ENCODE measurements at places on chromosomes 7 and 10.

DNA sequence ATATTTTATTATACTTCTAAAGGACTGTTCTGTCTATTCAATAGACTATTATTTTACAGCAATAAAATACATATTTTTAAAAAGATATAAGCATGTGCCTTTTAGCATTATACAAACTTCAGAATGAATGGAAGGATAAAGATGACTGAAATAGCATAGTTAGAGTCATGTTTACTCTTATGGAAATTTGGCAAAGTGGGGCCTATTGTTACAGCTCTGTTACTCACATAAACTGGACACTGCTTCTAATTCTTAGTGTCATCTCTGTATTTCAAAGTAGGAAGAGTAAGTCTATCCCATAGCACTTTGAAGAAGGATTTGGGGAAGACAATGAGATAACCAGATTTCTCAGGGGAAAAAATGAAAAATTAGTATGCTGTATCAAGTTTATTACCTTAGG is 168.2 kb downstream of the SKAP2 start:
- DNase-seq: no peak

DNA sequence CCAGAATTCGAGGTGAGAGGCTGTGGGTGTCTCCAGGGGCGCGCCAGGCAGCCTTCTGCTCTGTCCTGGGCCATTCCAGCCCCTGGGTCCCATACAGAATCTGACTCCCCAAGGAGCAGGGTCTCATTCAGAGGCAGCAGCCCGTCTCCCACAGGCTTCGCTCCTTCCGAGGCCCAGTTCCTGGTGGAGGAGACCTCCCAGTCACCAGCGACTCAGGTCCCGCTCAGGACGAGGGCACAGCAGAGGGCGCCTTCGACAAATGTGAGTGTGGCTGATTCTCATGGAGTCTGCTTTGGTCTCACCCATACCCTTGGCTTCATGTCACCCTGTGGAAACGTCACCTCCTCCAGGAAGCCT is 81.8 kb upstream of the GPR26 start:
- DNase-seq: no peak

GRCh38 chr10:113060201-113061053 is 110.4 kb downstream of the TCF7L2 start:
- DNase-seq: no peak

DNA sequence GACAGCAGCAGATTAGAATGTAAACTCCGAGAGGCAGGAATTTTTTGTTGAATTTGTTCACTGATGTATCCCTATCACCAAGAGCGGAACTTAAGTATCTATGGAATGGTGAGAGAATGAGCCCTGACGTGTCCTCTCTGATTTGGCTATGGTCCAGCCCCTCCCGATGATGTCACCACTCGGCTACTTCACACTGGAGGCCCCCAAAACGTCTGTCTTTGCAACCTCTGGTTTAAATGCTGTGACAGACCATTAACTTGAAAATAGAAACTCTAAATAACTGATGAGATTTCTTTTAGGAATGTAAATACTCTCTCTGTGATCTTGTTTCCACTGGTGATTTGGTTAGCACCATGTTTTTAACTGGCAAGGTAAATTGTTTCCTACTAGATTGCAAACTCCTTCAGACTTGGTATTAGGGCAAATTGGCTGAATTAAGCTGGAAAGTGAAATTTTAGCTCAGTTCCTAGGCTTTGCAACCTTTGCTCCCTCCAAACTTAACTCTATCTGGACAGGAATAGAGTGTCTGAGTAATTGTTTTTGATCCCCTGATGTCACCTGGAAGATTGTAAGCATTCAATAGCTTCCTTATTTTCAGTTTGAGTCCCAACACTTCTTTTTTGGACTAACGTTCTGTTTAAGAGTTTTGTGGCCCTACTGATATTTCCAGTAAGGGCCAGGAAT is 19.1 kb downstream of the SLC16A12 start:
- no peak for DNase-seq

DNA sequence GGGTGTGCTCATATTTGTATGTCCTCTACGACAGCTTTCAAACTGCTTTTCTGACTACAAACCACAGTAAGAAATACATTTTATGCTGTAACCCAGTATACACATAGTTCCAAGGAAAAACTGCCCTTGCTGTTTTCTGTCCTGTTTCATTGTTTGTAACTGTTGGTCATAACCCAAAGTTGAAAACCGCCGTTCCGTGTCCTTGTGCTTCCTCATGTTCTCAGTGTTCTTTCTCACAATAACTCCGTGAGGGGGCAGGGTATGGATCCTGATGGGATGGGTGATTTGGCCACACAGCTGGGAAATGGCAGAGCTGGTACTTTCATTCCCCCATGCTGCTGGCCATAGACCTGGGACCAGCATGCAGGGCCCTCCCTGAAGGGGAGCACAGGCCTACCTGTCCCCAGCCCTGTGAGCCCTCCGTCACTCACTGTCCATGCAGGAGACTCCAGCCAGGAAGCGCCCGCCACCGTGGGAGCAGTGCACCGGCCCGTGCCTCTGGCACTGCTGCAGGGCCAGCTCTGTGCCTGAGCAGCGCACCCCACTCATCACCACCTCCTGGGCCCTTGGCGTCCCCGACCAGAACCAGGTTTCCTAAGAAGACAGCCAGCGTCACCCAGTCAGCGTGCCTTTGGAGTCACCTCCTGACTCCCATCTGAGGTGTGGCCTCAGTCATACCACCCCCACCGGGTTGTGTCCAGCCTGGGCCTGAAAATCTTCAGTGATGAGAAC is 12.7 kb downstream of the LOXL4 start:
- no peak for DNase-seq

DNA sequence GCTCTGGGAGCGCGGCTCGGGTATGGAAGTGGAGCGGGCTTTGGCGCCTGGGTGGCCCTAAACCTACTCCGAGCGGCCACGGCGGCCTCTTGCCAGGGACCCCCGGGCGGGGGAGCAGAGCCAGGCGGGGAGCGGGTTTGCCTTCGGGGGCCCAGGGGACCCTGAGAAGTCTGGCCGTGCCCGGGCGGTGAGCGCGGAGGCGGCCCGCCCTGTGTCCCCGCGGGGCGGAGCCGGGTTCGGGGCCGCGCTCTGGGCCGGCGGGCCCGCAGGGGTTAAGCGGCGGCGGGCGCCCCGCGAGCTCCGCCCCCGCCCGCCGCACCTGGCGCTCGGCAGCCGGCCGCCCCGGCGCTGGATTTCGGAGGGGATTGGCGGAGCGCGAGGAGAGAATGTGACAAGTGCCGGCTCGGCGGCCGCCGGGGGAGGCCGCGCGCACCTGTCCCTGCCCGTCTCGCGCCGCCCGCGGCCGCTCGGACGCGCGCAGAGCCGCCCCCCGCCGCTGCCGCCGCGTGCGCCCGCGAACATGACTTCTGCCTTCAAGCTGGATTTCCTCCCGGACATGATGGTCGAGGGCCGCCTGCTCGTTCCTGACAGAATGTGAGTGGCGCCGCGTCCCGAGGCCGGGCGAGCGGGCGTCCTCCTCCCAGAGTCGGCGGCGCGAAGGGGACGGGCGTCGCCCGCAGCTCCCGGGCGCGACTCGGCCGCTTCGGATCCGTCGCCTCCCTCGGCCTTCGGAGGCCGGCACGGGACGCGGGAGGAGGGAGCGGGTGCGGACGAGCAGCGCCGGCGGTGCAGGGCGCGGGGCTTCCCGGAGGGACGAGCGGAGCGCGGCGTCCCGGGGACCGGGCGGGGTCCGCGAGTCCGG is at the start of gene CELF2:
Gene CELF2, plus strand, starts transcription at position 303 of the 862 bp plus-strand sequence. Its CDS starts 218 bp downstream, at position 521.
- DNase-seq: no peak

GRCh38 chr10:102121739-102122372 is 1.7 kb upstream of the LDB1 start:
- no peak for DNase-seq

- DNase-seq: no peak
Observed at GRCh38 chr10:73099141-73099540, 2.5 kb upstream of the P4HA1 start.

GRCh38 chr7:48085433-48085791 is 3.7 kb upstream of the UPP1 start:
- no peak for DNase-seq

DNA sequence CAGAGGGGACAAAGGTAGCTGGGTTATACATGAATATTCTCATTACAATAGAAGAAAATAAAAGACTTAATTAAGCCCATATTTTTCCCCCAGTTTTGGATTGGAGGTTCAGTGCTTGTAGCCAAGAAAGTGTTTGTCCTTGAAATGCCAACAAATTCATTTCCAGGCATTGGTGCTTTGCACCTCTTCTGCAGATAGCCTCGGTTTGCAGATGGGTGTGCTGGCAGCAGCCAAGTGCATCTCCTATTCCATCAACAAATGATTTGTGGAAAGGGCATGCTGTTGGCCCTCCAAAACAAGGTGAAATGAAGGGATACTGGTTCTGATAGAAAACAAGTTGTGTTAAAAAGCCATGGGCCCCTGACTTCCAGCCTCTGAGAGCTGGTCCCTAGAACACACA is 187.3 kb downstream of the DPY19L1 start:
- no peak for DNase-seq

DNA sequence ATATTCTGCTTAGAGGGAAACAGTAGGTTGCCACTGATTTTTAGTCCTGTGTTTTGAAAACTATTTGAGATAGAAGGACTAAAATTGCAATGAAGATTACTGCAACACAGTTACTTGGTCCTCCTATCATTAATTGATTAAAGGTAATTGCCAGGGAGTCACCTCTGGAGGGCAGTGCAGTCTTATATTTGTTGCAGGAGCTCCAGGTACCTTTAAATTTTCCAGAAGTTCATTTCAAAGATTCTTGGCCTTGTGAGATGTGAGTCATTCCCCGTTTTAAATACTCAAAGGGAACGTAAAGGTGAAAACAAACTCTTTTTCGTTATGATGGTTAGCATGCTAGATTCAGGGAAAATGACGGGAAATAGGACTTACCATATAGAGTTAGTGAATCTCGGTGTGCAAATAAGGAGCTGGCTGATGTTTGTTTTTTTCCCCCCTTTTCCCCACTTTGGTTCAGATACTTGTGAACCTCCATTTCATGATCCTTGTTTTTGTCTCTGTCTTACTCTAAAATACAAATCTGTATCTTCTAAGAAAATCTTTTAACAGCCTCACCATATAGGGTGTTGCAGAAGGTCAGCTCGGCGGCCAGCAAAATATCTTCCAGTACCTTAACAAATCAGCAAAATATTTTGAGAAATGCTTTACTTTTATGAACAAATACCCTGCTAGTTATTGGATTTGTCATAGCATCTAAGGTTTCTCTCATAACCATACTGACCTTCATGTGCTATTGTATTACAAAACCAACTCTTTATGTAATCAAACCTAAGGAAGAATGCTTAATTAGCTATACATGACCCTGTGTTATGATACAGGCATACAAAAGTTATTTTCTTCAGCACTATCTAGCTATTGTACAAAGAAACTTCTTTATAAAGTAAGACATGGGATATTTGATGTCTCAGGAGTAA is 143.0 kb upstream of the HDAC9 start:
- DNase-seq: peak; percentile 64

DNA sequence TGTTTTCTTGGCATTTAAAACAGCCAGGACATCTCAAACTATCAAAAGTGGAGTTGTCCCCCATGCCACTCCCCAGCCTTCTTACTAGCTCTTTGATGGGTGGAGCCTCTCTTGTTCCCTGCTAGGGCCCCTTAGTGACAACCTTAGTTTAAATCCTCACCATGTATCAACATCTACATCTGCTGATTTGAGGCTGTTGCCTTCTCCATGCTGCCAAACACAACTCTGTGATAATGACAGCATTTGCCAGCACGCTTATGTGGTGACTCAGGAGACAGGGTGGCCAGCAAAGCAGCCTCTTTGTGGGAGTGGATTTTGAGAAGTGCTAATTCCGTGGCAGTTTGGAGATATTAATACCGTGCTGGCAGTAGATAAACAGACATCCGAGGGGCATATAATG is 145.4 kb downstream of the LRRC4 start:
- no peak for DNase-seq

DNA sequence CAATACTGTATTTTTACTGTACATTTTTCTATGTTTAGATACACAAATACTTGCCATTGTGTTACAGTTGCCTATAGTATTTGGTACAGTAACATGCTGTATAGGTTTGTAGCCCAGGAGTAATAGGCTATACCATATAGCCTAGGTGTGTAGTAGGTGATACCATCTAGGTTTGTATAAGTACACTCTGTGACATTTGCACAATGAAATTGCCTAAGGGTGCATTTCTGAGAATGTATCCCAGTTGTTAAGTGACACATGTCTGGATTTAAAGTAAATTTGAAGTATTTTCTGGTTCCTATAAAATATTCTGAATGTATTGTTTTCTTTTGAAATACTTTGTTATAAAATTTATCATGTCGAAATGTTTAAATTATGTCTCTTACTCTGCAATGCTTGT is 7.2 kb downstream of the CDK14 start:
- no peak for DNase-seq

DNA sequence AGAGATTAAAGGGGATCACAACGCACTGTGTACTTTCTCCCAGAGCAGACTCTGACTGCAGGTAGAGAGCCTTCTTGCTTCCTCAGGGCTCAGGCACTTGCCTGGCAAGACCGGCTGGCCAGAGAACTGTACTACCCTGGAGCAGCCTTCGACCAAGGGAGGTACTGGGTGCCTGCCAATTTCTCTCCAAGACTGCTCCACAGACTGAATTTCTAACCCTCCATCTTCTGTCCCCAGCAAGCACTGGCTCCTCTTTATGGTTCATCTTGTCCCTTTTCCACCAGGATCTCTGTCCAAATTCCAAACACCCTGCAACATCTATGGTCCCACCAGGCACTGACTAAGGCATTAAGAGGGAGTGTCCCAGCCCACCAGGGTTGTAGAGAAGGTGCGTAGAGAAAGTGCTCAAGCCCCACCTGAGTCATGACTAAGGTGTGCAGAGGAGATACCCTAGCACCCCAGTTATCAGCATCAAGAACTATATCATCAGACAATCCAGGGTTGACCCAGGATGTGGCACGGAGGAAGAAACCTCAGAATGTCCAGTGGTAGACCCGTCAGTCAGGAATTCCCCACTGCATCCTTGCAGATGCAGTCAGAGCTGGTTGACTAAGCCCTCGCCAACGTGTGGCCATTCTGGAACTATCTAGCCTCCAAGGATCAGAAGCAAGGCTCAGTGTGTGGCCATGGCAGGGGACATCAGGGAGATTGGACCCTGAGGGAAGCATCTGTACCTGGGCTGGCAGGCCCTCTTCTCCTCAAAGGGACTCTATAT is 60.9 kb upstream of the CAMK2B start:
- DNase-seq: no peak

Measured in NCI-H2107 (cell line).